ENCODE measurements at places on chromosomes 1 and 21.

- DNase-seq: no peak
Measured at GRCh38 chr1:221217029-221217428, 337.8 kb downstream of the HLX start.

DNA sequence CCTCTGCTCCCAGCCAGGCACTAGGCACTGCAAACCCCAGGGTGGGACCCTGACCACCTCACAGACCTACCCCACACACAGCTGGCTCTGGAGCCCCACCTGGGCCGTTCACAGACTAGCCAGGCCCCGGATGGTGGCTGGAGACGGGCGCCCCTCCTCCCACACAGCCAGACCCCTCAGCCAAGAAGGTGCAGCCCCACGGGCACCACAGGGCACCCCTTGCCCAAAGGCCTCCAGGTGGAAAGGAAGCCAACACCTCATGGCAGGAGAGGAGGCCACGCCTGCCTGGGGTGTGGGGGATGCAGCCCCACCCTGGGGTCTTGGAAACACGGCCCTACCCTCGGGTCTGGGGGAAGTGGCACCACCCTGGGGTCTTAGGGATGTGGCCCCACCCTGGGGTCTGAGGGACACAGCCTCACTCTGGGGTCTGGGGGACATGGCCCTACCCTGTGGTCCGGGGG is 44.6 kb downstream of the WNT9A start:
- DNase-seq: no peak

- no peak for DNase-seq
Measured at GRCh38 chr1:213414911-213415310, 363.9 kb downstream of the RPS6KC1 start.

- DNase-seq: no peak
Measured at GRCh38 chr1:8121261-8122159, 95.4 kb upstream of the ERRFI1 start.

GRCh38 chr1:46171351-46171750 is 3.5 kb upstream of the TSPAN1 start:
- no peak for DNase-seq

DNA sequence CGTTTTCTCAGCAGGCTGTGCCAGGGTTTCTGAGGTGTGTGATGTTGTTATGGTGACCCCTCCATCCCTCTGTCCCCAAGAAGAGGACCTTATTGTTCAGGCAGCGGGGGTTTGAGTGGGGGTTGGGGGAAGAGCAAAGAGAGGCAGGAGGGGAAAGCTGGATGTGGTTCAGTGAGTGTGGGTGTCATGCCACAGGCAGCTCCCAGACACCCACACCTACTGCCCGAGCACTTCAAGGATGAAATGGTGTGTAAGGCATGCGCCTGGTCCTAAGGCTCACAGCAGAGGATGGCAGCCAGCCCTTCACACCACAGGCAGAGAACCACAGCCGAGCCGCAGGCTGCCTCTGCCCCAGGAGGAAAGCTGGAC is 49.9 kb upstream of the STUM start:
- no peak for DNase-seq

DNA sequence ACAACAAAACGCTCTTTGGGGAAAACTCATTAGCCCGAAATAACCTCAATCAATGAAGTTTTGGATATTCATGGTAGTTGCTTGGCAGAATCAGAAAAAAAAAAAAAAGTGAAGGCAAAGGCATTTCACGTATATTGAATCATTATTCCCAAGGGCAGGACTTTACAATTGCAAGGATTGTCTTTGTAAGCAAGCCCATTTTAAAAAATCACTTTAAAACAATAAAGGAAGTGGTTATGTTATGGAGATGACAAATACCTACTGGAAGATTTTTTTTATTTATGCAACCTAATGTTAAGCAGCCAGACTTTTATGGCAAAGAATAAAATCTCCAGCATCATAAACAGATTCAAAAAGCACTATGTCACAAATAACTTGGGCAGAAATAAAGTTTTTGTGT is 9.3 kb downstream of the GJB4 start:
- no peak for DNase-seq

DNA sequence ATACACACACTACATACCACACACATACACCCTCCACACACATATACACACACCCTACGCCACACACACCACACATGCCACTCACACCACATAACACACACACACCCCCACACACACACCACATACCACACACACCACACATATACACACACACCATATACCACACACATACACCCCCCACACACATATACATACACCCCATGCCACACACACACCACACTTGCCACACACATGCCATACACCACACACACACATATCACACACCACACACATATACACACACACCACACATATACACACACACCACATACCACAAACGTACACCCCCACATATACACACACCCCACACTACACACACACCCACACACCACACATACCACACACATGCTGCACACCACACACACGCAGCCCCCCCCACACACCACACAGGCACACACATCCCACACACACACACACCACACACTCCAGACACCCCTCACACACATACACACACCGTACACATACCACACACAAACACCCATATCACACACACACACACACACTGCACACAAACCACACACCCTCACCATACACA is 76.7 kb upstream of the TMPRSS2 start:
- no peak for DNase-seq

- no peak for DNase-seq
Measured at GRCh38 chr1:152013664-152014237, 20.1 kb upstream of the S100A10 start.

DNA sequence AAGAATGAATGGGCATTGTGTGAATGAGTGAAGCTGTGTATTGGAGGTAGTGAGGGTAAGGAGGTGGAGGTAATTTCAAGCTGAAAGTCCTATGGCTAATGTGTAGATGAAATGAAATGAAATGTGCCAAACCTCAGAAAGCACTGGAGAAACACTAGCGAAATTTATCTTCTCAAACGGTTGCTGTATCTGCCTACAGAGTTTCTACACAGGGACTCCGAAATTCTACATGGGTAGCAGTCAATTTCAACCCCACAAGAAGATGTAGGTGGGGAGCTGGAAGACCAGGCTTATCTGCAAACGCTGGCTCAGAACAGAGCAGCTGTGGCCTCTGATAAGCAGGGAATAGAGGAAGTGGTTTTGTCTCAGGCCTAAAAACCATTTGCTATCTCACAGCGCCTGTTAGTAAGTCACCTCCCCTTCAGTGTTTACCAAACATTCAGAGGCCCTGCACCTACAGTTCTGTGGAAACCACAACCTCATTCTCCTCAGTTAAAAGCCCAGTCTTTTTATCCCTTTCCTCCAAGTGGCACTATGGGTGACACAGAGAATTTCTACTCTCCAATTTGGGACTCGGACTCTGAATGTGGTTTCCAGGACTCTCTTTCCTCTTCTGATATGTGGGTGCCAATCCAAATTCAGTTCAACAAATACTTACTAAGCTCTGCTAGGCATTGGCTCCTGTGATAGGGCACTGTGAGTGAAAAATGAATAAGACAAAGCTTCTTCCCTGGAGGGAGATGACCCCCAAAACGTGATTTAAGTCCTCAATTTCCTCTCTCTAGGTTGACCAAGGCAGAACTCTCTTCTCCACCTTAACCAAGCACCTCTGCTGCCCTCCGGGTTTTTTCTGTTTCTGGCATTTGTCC is 17.2 kb upstream of the SLAMF6 start:
- DNase-seq: no peak

GRCh38 chr1:167716000-167716271 is 5.8 kb upstream of the MPZL1 start:
- DNase-seq: no peak

GRCh38 chr1:27873671-27874384 is 1.5 kb downstream of the THEMIS2 start:
- DNase-seq: peak; percentile 23

- no peak for DNase-seq
Measured at GRCh38 chr1:203207751-203208150, 21.2 kb upstream of the CHI3L1 start.

DNA sequence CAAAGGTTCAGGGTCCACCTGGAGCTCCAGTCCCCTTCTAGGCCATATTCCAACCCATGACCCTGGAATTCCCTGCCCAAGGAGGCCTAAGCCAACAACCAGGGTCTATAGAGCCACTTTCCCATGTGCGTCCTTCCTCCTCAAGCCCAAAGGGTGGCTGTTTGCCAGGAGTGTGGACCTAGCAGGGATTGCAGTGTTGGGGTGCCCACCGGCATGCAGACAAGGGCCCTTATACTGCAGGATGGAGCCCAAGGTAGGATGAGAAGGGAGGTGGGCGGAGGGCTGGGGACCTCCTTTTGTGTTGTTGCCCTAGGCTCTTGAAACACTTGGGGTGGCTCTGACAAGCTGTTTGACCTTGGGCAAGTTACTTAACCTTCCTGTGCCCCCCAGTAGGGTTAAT is 19.7 kb upstream of the ADGRB2 start:
- no peak for DNase-seq

DNA sequence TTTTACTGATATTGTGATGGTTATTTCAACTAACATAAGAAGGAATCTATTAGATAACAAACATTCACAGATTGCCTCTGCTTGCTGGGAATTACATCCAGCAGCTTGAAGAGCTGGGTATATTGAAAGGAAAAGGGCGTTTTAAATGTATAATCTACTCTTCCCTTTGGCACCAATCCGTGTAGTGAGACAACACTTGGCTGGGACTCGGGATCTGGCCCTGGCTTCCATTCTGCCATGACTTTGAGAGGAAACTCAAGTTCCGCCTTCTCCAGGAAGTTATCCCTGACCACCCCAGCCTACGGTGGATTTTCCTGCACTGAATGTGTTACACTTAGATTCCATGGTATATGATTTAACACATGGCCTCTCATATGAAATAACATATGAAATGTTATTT is 86.9 kb upstream of the UBE2U start:
- DNase-seq: no peak

DNA sequence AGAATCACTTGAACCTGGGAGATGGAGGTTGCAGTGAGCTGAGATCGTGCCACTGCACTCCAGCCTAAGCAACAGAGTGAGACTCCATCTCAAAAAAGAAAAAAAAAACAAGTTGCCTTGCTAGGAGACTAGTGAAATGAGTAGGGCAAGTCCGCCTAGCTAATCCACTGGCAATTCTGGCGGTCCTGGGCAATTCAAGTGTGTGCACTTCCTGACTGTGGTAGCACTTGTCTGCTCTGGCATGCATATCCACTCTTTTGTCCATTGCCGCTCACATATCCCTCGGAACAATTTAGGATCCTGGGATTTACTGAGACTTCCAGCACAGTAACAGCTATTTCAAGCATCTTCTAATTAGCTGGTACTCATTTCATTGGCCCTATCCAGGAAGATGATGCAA is 426.3 kb upstream of the ADGRL2 start:
- DNase-seq: no peak
